ENCODE measurements at places on chromosomes 1 and 21. TPM values are rescaled to one million over a fixed set of nuclear protein-coding genes. Genes with fewer than 3 reads are reported as not detected.

GRCh38 chr21:43648171-43648570 is 11.1 kb downstream of the HSF2BP start:
- DNase-seq: no peak

DNA sequence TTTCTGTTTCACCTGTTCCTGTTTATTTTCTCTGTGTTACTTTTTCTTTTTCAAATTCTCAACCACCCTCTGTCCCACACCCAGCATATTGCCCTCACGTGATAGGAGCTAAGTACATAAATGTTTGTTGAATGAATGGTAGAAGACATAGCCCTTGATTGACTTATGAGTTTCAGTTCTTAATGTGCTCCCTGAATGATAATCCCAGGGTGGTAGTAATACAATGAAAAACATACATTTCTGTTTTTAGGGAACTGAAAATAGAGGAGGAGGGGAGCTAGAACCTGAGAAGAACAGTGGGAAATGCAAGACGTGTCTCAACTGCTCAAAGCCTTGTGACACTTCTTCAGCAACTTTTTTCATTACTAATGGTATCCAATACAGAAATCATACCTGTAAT is 147.1 kb downstream of the SPATA46 start:
- no peak for DNase-seq

GRCh38 chr1:203451836-203452784 is 23.5 kb upstream of the PRELP start:
- no peak for DNase-seq

Gene S100A7A
- not detected for total RNA-seq

Gene FMO3
- total RNA-seq: 1.4 TPM

Gene SLFNL1
- 1.0 TPM for total RNA-seq
